Stimulated activated CD4-positive, alpha-beta T cell treated with anti-CD3 and anti-CD28 coated beads, Interleukin-1b, Interleukin-23, amount 100 ng/mL, for 48 hours (primary cell): ENCODE measurements at places on chromosomes 7 and 10.

GRCh38 chr10:86691333-86692022 lies 23.2 kb downstream of the LDB3 start:
- DNase-seq, result no peak

- no peak for DNase-seq
These were observed 2.7 kb downstream of the CUL1 start for GRCh38 chr7:148701414-148701813.

DNA sequence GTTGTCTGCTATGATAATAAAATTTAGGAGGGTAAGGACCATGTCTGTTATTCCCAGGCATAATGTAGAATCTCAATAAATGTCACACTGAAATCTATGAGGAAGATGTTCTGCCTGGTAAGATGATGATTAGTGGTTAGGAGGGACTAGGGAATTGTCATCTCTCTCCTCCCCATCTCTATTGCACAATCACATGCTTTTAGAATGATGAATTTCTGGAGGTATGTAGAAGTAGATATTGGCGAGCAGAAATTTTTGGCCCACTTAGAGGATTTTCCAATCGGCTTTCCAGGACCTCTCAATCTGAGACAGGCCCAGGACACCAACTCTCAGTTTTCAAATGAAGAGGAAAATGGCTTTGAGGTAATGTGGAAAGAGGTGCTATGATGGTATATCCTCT lies 2.0 kb upstream of the PITX3 start:
- DNase-seq, result no peak

GRCh38 chr7:3089493-3089892 lies 45.8 kb upstream of the CARD11 start:
- DNase-seq, result no peak

- no peak for DNase-seq
These were observed 43.4 kb downstream of the CLIP2 start for GRCh38 chr7:74332373-74333176.

DNA sequence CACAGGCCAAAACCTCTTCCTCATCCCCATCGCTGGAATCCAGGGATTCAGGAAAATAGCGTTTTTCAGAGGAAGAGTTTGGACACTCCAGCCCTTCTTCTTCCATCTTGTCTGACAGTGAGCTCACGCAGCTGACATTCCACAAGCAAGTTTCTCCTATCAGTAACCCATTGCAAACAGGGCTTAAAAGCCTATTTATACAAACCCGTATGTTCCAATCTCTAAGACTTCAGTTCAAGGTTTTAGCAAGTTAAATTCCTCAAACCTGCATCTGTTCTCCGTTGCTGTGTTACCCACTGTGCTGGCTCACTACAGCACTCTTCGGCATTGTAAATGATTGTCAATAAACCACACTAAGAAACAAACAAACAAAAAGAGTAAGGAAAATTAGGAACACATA lies 373 bp downstream of the DHX32 start:
- DNase-seq, result no peak

GRCh38 chr10:32131388-32131787 lies 75.2 kb upstream of the KIF5B start:
- DNase-seq, result no peak

- no peak for DNase-seq
These were observed 177.0 kb downstream of the ST7 start for GRCh38 chr7:117130262-117130661.

- DNase-seq, result no peak
These were observed 235.9 kb downstream of the MAD1L1 start for GRCh38 chr7:1996816-1997215.

GRCh38 chr10:4017336-4017735 lies 232.3 kb upstream of the KLF6 start:
- DNase-seq, result no peak
